Ecto neural progenitor cell (in vitro differentiated cells): ENCODE measurements at places on chromosomes 16 and 17.

GRCh38 chr17:4305224-4305623 lies 41.4 kb upstream of the ANKFY1 start:
- DNase-seq: no peak

DNA sequence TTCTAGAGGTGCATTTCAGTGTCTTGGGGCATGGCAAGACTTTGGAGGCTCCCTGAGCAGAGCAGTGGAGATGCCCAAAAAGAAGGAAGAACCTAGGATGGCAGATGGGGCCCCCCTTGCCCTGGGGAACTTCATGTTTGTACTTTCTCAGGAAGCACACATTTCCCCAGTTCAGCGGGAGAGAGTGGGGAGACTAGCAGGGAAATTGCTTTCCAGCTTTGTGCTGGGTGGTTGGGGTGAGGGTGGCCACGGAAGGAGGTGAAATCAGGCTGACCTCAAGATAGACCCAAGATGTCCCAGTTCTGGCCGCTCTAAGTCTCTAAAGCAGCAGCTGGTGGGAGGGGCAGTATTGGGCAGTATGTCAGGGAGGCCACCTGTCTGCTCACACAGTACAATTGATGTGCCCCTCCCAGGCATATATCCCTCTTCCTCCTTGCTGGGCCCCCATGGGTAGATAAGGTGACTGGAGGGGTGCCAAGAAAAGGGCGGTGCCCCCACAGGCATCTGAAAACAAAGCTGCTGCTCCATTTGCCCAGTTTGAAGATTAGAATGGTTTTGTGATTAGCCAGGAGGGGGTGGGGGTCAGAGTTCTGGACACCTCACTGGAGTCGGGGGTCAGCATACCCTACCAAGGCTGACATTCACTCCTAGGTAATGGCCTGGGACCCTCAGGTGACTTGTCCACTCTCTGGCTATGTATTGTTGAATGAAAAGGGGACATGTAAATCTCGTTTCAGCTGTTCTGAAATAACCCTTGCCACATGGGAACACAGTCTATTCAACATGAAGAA lies 17.1 kb upstream of the NAGLU start:
- no peak for DNase-seq

GRCh38 chr17:3914312-3914670 lies 2.0 kb downstream of the P2RX1 start:
- DNase-seq: no peak

DNA sequence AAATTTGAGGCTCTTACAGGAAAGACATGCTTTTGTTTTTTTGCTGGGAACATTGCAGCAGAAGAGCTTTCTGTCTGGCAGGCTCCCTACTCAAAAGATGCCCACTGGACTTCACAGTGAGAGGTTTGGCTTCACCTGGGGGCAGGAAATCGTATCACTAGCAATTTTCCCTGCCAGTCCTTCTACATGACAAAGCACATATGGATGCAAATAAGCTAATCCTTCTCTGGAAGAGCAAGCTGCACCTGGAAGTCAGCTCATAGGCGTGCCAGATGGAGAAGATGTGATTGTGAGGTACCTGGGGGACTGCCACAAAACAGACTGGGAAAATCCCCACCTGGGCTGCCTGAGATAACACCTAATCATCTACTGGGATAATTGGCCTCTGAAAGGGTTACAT lies 195.0 kb upstream of the CPHXL start:
- DNase-seq: no peak

GRCh38 chr17:3040882-3041281 lies 22.5 kb downstream of the OR1D5 start:
- no peak for DNase-seq

DNA sequence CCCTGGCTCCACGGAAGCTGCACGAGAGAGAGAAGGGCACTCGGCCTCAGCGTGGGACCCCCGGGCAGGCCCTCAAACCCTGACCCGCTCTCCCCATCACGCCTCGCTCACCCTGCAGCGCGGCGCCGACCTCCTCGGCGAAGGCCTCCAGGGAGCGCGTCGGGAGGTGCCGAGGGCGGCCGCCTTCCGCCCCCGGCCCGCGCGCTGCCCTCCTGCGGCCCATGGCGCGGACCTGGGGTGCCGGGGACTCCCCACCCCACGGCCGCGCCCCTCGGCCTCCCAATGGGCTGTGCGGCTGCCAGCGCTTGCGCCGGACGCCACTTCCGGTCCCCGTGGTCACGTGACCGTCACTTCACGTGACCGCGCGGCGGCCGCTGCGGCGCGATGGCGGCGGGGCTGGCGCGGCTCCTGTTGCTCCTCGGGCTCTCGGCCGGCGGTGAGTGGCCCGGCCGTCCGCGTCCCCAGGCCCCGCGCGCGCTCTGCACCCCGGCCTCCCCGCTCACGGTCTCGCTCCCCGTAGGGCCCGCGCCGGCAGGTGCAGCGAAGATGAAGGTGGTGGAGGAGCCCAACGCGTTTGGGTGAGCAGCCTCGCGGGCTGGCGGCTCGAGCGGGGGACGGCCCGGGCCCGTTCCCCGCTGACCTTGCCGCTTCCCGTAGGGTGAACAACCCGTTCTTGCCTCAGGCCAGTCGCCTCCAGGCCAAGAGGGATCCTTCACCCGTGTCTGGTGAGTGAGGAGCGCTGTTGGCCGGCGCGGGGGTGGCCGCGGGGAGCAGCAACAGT lies at the start of the genes GNPTG and TSR3:
GNPTG (plus strand) TSS at position 350 of the 781 bp plus-strand sequence; CDS start at position 385, 35 bp downstream.
TSR3 (minus strand) TSS at position 297 of the 781 bp plus-strand sequence; CDS start at position 223, 74 bp downstream.
- peak; percentile 91 for DNase-seq

- DNase-seq: peak; percentile 54
These were observed 3.5 kb upstream of the LASP1NB start for GRCh38 chr17:38921756-38922411.

GRCh38 chr16:3029491-3030221 lies 5.8 kb downstream of the THOC6 start:
- DNase-seq: no peak

DNA sequence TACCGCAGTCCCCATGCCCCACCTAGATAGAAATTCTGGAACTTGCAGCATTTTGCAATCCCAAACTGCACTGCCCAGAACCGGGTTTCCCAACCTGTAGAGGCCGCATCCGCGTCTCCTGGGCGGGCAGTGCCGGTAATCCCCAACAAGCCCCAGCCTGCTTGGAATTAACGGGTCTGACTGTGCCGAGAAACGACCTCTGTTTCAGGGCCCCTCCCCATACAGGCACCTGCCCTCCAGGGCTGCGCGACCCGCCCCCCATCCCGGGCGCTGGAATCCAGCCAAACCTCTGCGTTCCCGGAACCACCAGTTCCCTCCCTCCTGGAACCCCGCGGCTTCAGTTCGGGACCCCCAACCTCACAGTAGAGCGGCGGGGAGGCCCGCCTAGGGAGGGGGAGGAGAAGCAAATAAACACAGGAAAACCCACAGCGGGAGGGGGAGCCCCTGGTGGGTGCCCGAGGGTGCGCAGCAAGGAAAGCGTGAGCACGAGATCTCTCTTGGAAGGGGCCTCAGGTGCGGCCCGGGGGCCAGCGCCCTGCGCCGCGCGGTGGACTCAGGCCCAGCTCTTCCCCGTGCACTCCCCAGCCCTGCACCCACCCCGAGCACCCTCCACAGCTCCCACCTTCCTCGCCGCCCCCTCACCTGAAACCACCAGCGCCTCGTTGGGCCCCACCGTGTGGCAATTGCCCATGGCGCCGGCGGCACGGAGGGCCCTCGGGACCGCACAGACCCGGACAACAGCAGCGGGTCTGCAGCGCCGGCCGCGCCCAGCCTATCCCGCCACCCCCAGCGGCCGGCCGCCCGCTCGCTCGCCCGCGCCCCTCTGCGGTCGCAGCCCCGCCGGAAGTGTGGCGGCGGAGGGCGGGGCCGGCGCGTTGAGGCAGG lies at the start of gene FLOT2:
FLOT2 (minus strand) TSS at position 850 of the 885 bp plus-strand sequence; CDS start at position 691, 159 bp downstream.
- peak; percentile 86 for DNase-seq

DNA sequence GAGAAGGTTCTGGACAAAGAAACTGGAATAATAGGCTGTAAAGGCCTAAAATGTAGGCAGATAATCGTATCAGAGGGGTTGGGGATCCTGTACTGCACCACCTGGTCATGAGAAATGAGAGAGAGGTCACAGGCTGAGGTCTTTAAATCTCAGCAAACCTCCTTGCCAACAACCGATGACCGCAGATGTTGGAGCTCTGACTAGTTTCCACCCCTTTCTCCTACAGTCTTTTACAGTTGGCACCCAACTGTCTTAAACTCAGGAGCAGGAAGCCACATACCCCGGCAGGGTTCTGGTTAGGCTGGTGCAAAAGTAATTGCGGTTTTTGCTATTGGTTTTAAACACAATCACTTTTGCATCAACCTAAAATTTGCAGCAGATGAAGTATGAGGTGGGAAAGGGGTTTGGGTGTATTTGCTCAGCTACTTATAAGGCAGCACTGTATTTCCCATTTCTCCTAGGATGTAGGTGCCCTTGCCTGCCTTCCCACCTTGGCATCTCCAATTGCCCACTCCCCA lies 261.8 kb upstream of the MYOCD start:
- no peak for DNase-seq

- DNase-seq: no peak
These were observed 6.7 kb upstream of the MT4 start for GRCh38 chr16:56558024-56558747.

DNA sequence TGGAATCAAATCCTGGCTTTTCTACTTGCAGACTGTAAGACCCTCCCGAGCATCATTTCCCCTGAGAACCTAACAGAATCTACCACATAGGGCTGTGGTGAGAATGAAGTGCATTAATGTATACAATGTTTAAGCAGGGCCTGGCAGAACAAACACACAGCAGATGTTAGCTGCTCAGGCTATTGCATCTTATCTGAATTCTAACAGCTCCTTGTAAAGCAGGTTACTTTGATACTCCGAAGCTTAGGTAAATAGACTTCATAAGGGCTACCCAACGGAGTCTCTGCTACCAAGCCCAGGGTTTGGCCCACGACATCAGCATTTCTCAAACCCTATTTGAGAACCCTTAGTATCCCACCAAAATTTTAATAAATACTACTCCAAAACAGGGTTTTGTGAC lies 24.4 kb upstream of the NOS2 start:
- no peak for DNase-seq

DNA sequence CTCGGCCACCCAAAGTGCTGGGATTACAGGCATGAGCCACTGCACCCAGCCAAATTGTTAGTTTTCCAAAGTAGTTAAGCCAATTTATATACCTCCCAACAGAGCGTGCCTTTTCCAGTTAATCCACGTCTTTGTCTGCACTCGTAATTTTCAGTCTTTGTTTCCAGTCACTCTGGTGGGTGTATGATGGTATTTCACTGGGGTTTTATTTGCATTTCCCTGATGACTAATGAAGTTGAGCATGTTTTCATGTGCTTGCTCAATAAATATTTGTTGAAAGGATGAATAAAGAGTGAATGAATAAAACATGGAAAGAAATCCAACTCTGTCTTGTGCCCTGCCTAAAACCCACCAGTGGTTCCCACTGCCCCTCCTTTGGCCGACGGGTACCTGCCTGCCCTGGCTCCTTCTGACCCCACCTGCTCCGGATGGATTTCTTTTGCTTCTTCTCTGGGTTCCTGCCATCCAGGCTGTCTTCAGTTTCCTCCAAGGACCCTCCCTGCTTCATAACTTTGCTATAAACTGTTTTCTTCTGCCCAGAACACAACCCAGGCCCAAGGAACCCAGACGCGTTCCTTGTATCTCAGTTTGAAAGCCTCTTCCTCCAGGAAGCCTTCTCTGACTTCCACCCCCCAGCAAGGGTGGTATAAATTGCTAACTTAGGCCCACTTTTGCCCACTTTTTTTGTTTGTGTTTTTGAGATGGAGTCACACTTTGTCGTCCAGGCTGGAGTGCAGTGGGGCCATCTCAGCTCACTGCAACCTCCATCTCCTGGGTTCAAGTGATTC lies 3.0 kb upstream of the ABCC1 start:
- DNase-seq: no peak

- no peak for DNase-seq
These were observed 41.7 kb downstream of the RAI1 start for GRCh38 chr17:17722906-17723353.

GRCh38 chr17:80323982-80324381 lies 63.3 kb downstream of the RNF213 start:
- DNase-seq: no peak

DNA sequence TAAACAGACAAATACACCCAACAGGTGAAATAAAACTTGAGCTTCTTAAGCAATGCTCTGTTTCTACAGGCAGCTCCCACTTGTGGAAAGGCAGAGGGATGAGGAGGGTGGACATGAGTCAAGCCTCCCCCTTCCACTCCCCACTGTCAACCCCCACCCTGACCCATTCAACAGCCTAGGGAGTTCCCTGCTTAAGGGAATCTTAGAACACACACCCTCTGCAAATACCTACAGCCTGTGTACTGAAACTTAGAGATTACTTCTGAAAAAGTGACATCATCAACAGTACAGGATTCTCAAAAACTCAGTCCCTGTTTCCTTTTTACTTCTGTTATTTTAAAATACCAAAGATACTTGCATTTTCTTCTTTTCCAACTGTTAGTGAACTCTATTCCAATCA lies 345.4 kb downstream of the SOX9 start:
- no peak for DNase-seq

- DNase-seq: no peak
These were observed 28.1 kb downstream of the USP32 start for GRCh38 chr17:60363700-60364405.

DNA sequence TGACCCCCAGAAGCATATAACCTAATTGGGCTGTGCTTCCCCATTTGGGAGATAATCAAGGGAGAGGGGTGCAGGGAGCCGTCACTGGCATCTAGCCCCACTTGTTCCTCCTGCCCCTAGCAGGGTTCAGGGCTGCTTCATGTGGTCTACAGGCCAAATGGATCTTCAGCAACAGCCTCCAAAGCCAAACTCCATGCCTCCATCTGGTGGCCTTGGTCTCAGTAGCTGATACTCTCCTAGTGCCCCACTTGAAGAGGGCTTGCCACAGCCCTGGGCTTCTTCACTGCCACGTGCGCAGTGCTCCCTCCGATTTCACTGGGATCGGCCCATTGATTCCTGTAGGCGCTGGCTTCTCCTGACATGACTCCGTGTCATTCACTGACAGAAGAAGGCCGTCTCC lies 24.6 kb downstream of the LYRM9 start:
- no peak for DNase-seq

- DNase-seq: no peak
These were observed 681.4 kb downstream of the CDH11 start for GRCh38 chr16:64440421-64440831.

GRCh38 chr17:45752246-45752645 lies 31.9 kb upstream of the CRHR1 start:
- no peak for DNase-seq

DNA sequence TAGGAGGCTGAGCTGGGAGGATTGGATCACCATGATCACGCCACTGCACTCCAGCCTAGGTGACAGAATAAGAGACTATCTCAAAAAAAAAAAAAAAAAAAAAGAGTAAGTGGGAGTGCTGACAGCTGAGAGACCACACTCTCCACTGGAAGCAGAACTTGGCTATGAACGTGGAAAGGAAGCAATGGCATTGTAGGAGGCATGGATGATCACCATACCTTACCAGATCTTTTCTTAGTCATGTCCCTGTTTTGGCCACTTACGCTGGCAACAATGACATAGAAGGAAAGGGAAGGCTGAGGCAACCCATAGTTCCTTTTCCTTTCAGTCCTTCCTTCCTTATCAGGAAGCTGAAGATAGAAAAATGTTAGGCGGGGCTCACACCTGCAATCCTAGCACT lies 3.7 kb upstream of the ATP1B2 start:
- DNase-seq: no peak
